ENCODE measurements at places on chromosomes 6 and 20. TPM values are rescaled to one million over a fixed set of nuclear protein-coding genes. Genes with fewer than 3 reads are reported as not detected.
A peak's percentile ranks its signal among the peaks of the same experiment; 100 is the strongest.

- no peaks in the 10 kb centered on the region for H3K4me1 ChIP-seq
- no peaks in the 10 kb centered on the region for H3K27me3 ChIP-seq
- DNase-seq = no peak
- H3K4me3 ChIP-seq = no peak overlapping the region
- H3K27ac ChIP-seq = no peak overlapping the region
Observed at GRCh38 chr6:11030904-11031303, 13.2 kb downstream of the ELOVL2 start.

- H3K27me3 ChIP-seq = no peaks in the 10 kb centered on the region
- no peak overlapping the region for H3K4me3 ChIP-seq
- H3K4me1 ChIP-seq = peaks cover 19% of the 10 kb centered on the region
- H3K27ac ChIP-seq = no peak overlapping the region
Observed at GRCh38 chr6:105795913-105796517, 290.1 kb upstream of the PRDM1 start.

GRCh38 chr6:52552278-52552643, 24.6 kb downstream of the TRAM2 start:
- H3K4me3 ChIP-seq = peak overlapping the region; percentile 22
- peak overlapping the region; percentile 85 for H3K27ac ChIP-seq
- no peaks in the 10 kb centered on the region for H3K27me3 ChIP-seq
- H3K36me3 ChIP-seq = no peaks in the 10 kb centered on the region
- peaks cover 85% of the 10 kb centered on the region for H3K4me1 ChIP-seq

- no peak overlapping the region for H3K4me3 ChIP-seq
- H3K27ac ChIP-seq = peak overlapping the region; percentile 64
- H3K4me1 ChIP-seq = peaks cover 14% of the 10 kb centered on the region
- DNase-seq = no peak
- H3K27me3 ChIP-seq = no peaks in the 10 kb centered on the region
Observed at GRCh38 chr6:41767112-41767833, 12.4 kb downstream of the FRS3 start.

DNA sequence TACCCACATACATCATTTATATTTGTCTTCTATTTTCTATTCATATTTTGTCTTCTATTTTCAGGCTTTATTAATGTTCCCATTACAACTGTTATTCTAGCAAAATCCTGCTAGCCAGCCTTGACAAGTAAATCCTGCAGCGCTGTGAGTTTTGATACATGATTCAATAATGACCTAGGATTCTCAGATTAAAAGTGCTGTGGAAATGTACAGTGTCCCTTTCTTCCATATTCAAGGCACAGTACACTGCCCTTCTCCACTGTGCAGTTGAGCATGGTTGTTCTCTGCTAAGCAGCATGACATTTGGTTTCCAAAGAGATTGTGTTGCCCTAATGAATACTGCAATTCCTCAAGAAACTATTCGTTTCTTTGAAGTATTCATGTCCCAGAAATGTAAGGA, 5.8 kb upstream of the HEY2 start:
- no peaks in the 10 kb centered on the region for H3K36me3 ChIP-seq
- peaks cover 22% of the 10 kb centered on the region for H3K4me1 ChIP-seq
- no peak overlapping the region for H3K4me3 ChIP-seq
- no peak for DNase-seq

DNA sequence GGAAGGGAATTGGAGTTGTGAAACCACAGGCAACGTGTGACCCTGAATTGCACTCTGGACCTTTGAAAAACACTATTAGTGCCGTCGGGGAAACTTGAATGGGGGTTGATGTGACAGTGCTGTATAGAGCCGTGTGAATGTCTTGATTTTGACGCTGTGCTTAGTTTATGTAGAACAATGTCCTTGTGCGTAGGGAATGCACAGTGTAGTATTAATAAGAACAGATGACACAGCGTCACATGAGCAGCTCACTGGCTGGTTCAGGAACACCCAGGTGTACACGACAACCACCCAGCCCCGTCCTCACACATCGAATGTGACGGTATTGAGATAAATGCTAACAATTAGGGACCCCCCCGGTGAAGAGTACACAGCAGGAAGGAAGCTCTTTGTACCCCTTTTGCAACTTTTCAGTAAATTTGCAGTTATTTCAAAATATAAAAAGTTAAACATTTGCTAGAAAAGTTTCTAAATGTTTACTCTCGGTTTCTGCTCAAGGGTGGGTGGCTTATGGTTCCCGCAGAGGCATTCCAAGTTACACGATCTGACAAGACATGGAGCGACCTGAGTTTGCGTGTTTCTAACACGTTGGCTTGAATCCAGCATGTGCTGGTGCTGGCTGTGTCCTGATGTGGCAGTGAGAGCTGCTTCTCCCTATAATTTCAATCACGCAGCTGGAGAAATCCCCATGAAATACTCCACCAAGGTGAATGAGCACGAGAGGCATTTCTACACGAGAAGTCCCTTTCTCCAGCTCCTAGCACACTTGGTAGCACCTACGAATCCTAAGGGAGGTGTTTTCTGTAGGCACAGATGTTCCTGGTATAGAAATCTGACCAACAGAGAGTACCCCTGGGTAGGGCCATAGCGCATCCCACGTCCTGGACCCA, 208.0 kb upstream of the EXOC2 start:
- H3K36me3 ChIP-seq = no peaks in the 10 kb centered on the region
- peaks cover 22% of the 10 kb centered on the region for H3K4me1 ChIP-seq
- no peaks in the 10 kb centered on the region for H3K27me3 ChIP-seq
- no peak overlapping the region for H3K27ac ChIP-seq
- H3K4me3 ChIP-seq = no peak overlapping the region

GRCh38 chr6:87820343-87820984, 118.4 kb upstream of the AKIRIN2 start:
- DNase-seq = no peak
- no peaks in the 10 kb centered on the region for H3K27me3 ChIP-seq
- no peak overlapping the region for H3K4me3 ChIP-seq
- no peaks in the 10 kb centered on the region for H3K36me3 ChIP-seq

The CAPN11 gene
- total RNA-seq = 0.50 TPM

The TRIM39 gene
- total RNA-seq = 17.4 TPM

Data from esophagus muscularis mucosa (tissue), 4 donors.